A549 treated with CORT108297 at 1 μM for 4 hours (cell line): ENCODE measurements at places on chromosomes 3 and 15. TPM values are rescaled to one million over a fixed set of nuclear protein-coding genes. Genes with fewer than 3 reads are reported as not detected.

The NAA50 gene
- total RNA-seq = 147 to 179 TPM (median 161 TPM) in 5 replicates

The SCG5 gene
- 2.1 to 2.8 TPM (median 2.2 TPM) in 5 replicates for total RNA-seq

The C3orf49 gene
- total RNA-seq = not detected in 5 replicates

The GNAT1 gene
- 0.06 TPM in 1 of 5 replicates, not detected in the others for total RNA-seq

The VIPR1 gene
- total RNA-seq = 0.54 to 0.91 TPM (median 0.63 TPM) in 5 replicates

The EOMES gene
- total RNA-seq = 0.95 to 1.6 TPM (median 1.1 TPM) in 5 replicates

The ALDH1A3 gene
- 18.2 to 20.2 TPM (median 19.5 TPM) in 5 replicates for total RNA-seq

The HYKK gene
- 5.8 to 6.7 TPM (median 6.1 TPM) in 5 replicates for total RNA-seq

The RAD54L2 gene
- total RNA-seq = 3.5 to 4.2 TPM (median 4.1 TPM) in 5 replicates
